GM12892 (cell line): ENCODE measurements at places on chromosomes 3 and 15.

DNA sequence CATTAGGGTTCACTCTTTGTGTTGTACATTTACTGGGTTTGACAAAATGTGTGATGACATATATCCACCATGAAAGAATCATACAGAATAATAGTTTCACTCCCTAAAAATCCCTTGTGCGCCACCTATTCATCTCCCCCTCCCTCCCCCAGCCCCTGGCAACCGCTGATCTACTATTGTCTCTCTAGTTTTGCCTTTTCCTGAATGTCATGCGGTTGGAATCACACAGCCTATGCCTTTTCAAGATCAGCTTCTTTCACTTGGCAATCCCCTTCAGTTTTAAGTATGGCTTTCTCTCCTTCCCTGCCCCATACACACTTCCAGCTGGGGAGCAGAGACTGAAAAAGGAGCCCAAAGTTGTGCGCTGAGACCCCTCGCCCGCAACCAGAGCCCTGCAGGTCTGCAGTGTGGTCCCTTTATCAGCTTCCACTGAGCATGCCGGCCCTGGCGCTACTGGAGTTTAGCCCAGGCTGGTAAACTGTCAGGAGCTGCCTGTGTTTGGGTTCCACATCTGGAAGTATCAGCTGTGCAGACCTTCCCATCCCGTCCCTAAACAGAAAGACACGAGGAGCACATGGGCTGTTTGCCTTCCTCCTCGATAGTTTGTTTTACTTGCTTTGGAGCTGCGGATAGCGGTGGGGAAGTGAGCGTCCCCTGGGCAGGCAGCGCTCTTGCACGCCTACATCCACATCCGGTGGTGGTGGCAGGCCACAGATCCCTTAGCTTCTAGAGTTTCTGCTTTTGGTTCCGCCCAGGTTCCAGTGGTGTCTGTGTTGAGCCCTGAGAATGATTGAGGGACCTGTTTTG lies 12.3 kb downstream of the BOC start:
- DNase-seq: peak; percentile 40

- no peak for DNase-seq
Observed at GRCh38 chr3:76673171-76673570, 366.7 kb upstream of the ROBO2 start.

- DNase-seq: no peak
Observed at GRCh38 chr3:42829083-42829627, 19.9 kb downstream of the ACKR2 start.

GRCh38 chr3:185212559-185212958 lies 41.3 kb downstream of the EHHADH start:
- DNase-seq: no peak

DNA sequence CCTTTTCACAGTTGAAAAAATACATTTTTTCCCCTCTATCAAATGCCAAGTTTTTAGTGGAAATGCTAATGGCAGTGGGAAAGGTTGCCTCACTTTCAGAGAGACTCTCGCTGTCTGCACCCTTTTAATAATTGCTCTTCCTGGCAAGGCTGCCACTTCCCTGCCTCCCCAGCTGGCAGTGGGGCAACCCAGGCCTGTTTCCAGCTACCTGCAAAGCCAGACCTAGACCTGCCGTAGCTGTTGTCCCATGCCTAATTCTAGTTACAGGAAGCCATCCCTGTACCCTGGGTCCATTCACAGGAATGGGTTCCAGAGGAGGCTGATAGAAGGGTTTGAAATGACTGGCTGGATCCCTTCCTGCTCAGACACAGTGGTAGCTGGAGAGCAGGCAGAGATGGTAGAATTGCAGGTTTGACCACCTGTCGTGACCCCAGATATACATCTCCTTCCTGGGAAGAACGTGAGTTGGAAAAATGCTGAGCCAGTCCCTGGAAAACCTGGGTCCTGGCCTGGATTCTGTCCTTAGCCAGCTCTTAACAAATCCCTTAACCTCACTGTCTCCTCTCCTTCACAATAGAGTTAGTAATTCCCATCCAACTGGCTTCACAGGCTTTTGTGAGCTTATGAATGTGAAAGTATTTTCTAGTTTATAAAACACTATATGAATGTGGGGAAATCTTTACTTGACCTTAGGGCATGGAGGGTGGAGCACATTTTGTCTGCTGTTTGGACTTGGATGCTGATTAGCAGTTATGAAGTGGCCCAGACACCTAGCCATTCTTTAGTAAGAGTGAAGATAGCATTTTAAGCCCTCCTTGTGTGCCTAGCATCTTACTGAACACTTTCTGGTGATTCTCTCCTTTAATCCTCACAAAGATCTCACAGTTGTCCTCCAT lies 12.9 kb upstream of the ALPK3 start:
- DNase-seq: no peak

DNA sequence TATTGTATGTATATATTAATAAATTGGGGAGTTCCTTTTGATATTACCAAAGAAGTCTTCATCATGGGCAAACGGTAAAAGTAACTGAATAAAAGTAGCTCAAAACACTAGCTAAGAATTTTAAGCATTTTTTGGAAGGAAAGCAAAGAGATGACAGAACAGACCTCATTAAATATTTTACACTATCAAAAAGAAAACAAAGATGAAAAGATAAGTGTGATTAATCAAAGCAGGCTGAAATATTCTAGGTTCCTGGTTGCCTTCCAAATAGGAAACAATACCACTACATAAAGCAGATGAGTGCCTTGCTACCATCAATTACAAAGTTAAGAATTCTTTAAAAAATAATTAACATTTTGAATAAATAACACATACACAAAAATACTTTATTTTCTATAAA lies 3.6 kb downstream of the NKIRAS1 start:
- DNase-seq: no peak

- DNase-seq: no peak
Observed at GRCh38 chr3:112381673-112382542, 49.0 kb downstream of the CD200 start.

GRCh38 chr3:157279237-157279636 lies 119.3 kb upstream of the CCNL1 start:
- no peak for DNase-seq

- DNase-seq: no peak
Observed at GRCh38 chr3:83482402-83483070, 1476.3 kb upstream of the CADM2 start.
